Myometrial cell (primary cell): ENCODE measurements at places on chromosomes 16 and 17. TPM values are rescaled to one million over a fixed set of nuclear protein-coding genes. Genes with fewer than 3 reads are reported as not detected.

The ELMO3 gene
- 0.58 and 1.6 TPM in 2 replicates for total RNA-seq

The TBC1D3K gene
- total RNA-seq = not detected in 2 replicates

The TNFRSF17 gene
- total RNA-seq = not detected in 2 replicates

The C1QTNF8 gene
- not detected in 2 replicates for total RNA-seq

The UTS2R gene
- total RNA-seq = not detected in 2 replicates

The KIF2B gene
- not detected in 2 replicates for total RNA-seq

The KRT39 gene
- total RNA-seq = not detected in 2 replicates

The CHST5 gene
- not detected in 2 replicates for total RNA-seq

The TLCD2 gene
- total RNA-seq = 2.6 and 2.8 TPM in 2 replicates

The B9D1 gene
- total RNA-seq = 45.8 and 49.8 TPM in 2 replicates

The SLC35G6 gene
- total RNA-seq = not detected in 2 replicates

The SCN4A gene
- 6.4 TPM in 1 of 2 replicates, not detected in the other for total RNA-seq

The DYNLL2 gene
- 10.1 and 11.8 TPM in 2 replicates for total RNA-seq

The DBF4B gene
- total RNA-seq = 7.8 and 9.5 TPM in 2 replicates

The SMARCE1 gene
- total RNA-seq = 57.9 and 68.8 TPM in 2 replicates

The C16orf46 gene
- total RNA-seq = 2.6 TPM in 1 of 2 replicates, not detected in the other

The C17orf67 gene
- 0.35 TPM in 1 of 2 replicates, not detected in the other for total RNA-seq

The EMP2 gene
- total RNA-seq = 18.2 and 21.8 TPM in 2 replicates

The CCL5 gene
- not detected in 2 replicates for total RNA-seq

The KRTAP2-3 gene
- 0.89 TPM in 1 of 2 replicates, not detected in the other for total RNA-seq

The FASN gene
- 574 and 633 TPM in 2 replicates for total RNA-seq

The PDIA2 gene
- not detected in 2 replicates for total RNA-seq

The MFAP4 gene
- 73.0 and 114 TPM in 2 replicates for total RNA-seq
